ENCODE measurements at places on chromosomes 1 and 21.

GRCh38 chr1:98028800-98029199, 108.0 kb upstream of the DPYD start:
- no peak for DNase-seq

DNA sequence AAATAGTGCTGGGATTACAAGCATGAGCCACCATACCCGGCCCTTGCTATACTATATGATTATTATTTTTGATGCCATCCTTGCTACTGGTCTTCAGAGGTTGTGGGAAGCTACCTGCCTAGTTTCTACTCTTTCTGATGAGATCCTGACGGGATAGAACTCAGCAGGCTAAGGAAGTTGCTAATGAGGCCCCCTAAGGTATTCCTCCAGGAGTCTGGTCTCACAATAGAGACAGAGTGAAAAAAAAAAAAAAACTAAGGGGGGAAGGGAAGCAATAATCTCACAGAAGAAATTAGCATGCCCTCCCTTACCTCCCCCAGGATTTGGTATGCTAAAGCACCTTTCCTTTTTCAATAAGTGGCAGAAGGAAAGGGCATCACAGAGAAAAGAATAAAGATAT, 17.6 kb downstream of the INTS3 start:
- DNase-seq = no peak

DNA sequence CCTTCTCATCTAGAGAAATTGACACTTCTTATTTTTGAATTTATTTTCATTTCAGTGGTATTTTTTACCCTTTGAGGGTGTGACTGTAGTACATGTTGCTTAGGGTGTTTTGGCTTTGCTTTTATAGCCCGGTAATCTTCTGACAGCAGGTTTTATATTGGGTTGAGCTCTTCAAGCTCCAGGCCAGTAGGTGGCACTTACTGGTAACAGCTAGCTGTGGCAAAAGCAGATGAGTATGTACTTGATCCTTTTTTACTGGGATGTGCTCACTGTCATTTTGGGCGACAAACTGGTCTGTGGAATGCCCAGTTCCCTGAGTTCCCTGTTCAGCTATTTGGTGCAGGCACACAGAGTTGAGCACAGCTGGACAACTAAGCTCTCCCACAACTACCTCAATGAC, 916.2 kb upstream of the B3GALT2 start:
- no peak for DNase-seq

- peak; percentile 67 for DNase-seq
Measured at GRCh38 chr1:23791516-23792047, 637 bp downstream of the LYPLA2 start.

- DNase-seq = no peak
Measured at GRCh38 chr1:230909974-230910754, 41.8 kb upstream of the C1orf198 start.

- peak; percentile 81 for DNase-seq
Measured at GRCh38 chr1:234612352-234613127, 2.6 kb upstream of the IRF2BP2 start.

- no peak for DNase-seq
Measured at GRCh38 chr1:111249960-111250359, 22.4 kb downstream of the CHI3L2 start.

DNA sequence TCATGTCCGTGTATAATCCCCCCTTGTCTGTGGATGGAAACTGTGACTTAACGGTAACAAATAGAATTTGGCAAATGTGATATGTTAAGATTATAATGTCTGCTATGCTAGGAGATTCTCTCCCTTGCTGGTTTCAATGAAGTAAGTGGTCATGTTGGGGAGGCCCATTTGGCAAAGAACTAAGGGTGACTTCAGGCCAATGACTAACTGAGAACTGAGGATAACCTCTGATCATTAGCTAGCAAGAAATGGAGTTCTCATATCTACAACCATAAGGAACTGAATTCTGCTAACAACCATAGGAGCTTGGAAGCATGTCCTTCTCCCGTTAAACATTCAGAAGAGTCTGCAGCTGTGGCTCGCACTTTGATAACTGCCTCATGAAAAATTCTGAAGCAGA, 2.3 kb downstream of the IFI44L start:
- no peak for DNase-seq

All from HuH-7.5 (cell line).